ENCODE measurements at places on chromosomes 16 and 17. TPM values are rescaled to one million over a fixed set of nuclear protein-coding genes. Genes with fewer than 3 reads are reported as not detected.

GPR139 gene
- not detected for total RNA-seq

ZACN gene
- not detected for total RNA-seq

GRCh38 chr16:48280546-48280945, 33.2 kb upstream of the ABCC11 start:
- DNase-seq = no peak

DNA sequence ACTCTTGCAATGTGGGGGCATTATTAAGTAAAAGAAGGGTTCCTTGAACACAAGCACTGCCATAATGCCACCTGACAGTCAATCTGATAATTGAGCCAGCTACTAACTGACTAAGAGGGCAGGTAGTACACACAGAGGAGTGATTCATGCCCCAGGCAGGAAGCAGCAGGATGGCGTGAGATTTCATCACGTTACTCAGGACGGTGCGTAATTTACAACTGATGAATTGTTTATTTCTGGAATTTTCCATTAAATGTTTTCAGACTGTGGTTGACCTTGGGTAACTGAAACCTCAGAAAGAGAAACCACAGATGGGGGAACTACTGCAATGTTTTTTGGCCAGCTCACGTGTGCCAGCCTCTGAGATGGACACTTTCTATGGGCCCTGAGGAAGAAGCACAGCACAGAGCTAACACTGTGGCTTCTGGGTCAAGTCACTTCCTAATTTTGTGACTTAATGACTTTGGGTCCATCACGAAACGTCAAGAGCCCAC, 46.7 kb downstream of the C17orf67 start:
- DNase-seq = peak; percentile 98

DNA sequence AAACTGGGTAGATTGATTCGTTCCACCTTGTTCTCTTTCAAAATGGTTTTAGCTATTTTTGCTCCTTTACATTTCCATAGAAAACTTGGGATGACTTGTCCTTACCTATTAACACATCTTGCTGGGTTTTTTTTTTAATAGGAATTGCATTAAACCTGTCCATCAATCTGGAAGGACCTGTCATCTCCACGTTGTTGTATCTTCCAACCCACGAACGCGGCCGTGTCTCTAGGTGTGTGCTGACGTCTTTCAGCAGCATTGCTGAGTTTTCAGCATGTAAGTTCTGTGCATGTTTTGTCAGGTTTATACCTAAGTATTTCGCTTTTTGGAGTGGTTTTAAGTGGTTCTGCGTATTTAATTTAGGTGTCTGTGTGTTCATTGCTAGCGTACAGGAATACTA, 60.4 kb upstream of the GNG13 start:
- DNase-seq = no peak

- DNase-seq = no peak
Measured at GRCh38 chr16:68270353-68270752, 6.0 kb downstream of the SLC7A6 start.

GRCh38 chr16:27102701-27103575, 36.2 kb downstream of the C16orf82 start:
- DNase-seq = no peak

DNA sequence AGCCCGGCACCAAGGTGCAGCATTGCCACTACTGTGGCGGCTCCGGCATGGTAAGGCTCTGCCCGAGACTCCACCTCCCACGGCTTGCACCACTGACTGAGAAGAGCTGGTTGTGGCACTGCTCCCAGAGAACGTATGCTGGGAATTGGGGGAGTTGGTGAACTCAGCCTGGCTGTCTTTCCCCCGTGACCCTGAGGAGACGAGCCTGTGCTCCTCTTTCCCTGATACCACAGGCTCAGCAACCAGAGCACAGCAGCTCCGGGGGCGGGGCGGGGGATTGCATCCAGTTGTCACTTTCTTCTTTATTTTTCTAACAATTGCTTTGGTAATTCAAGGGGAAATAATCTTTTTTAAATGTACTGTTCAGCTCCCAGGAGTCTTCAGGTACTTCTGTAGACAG, 16.7 kb downstream of the DNAJA3 start:
- DNase-seq = no peak

GRCh38 chr17:80270104-80270503, 9.5 kb downstream of the RNF213 start:
- no peak for DNase-seq

DNA sequence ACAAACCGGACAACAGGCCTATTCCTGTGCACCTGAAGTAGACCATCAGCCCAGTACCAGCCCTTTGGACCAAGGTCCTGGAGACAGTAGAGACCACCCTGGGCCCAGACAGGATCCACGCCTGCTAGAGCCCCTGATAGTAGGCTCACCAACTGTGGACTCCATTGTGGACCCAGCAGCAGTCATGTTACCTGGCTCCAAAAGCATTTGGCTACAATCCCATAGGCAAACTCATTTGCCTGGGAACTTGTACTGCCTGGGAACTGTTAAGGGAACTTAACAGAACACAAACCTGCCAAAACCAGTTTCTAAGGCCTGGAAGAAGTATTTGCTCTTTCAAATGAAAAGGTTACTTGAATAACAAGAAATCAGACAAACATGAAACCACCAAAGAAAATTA, 10.0 kb upstream of the ACSM1 start:
- DNase-seq = no peak

DNA sequence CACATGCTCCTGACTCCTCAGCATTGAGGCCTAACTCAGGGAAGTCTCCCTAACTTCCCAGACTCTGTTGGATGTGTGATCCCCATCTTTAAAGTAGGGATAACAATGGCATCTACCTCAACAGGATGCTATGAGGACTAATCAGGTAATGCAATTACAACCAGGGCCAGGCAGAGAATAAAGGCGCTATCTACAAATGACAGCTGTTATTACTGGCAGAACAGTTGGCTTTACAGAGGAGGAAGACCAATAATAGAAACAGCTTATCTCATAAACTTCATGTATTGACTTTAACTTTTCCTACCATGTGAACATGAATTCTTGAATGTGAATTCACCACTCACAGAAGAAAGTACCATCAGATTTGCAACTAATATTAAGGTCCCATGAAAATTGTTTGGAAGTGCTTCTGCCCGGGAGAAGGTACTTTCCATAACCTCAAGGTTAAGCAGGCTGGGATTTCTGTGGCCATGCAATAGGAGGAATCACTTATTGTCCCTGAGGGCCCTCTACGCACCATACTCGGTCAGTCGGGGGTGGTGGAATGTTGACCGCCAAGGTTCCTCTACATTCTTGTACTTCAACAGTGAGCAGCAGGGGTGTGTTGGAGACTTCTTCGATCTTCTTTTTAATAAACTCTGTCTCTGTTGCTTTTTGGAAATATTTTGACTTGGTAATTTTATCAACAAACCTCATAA, 22.6 kb upstream of the ERN1 start:
- DNase-seq = no peak

DNA sequence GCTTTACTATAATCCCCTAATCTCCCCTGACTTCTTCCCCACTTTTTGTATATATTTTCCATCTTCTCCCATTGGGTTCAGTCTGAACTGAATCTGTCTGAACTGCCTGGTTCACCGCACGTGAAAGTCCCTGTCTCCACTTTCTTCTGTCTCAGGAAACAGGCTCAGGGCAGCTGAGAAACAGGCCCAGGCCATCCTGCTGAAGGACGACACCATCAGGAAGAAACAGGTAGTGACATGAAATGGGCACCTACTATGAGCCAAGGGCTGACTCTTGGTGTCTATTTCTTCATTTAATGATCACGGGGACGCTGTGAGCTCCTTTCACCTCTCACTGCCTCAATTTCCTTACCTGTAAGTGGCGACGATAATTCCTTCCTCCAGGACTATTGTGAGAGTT, 90.5 kb upstream of the HSBP1 start:
- no peak for DNase-seq

GRCh38 chr16:86747761-86748160, 169.4 kb downstream of the FOXL1 start:
- DNase-seq = no peak

- DNase-seq = no peak
Measured at GRCh38 chr16:67451061-67451703, 20.3 kb downstream of the HSD11B2 start.

DNA sequence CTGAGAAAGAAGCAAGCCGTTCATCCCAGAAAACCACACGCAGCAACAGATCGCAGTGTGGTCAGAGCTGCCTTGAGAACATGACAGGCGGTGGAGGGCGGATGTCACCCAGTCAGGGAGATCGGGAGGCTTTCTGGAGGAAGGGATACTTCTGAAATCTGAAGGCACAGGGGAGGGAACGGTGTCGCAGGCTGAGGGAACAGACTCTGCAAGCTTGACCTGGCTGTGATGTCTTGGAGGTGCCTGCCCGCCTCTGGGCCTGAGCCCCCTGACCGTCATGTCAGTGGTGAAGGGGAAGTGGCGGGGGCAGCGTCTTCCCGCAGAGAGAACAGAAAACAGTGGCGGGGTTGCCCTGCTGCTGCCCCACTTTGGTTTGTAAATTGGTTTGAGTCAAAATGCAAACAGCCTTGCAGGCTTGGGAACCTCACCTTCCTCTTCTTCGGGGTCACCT, 8.1 kb upstream of the ATP2A3 start:
- DNase-seq = no peak
